Right renal cortex interstitium (tissue), 3 donors: ENCODE measurements at places on chromosomes 7 and 10. TPM values are rescaled to one million over a fixed set of nuclear protein-coding genes. Genes with fewer than 3 reads are reported as not detected.

Gene AQP1
- 183 TPM for polyA plus RNA-seq

Gene GPNMB
- polyA plus RNA-seq = 31.8 TPM

Gene NPFFR1
- 0.15 TPM for polyA plus RNA-seq

Gene EMX2
- 189 TPM for polyA plus RNA-seq

Gene PTPN20
- 3.0 TPM for polyA plus RNA-seq

Gene CHRM2
- 3.4 TPM for polyA plus RNA-seq

Gene SPDYE8
- 0.33 TPM for polyA plus RNA-seq

Gene SGMS1
- polyA plus RNA-seq = 54.7 TPM

Gene CYP26C1
- 0.04 TPM for polyA plus RNA-seq

Gene TSPAN12
- polyA plus RNA-seq = 201 TPM
